ENCODE measurements at places on chromosomes 6 and 20. TPM values are rescaled to one million over a fixed set of nuclear protein-coding genes. Genes with fewer than 3 reads are reported as not detected.

- no peak overlapping the region for H3K4me3 ChIP-seq
- no peaks in the 10 kb centered on the region for H3K36me3 ChIP-seq
- H3K4me1 ChIP-seq = peaks cover 9% of the 10 kb centered on the region
- no peaks in the 10 kb centered on the region for H3K27me3 ChIP-seq
- DNase-seq = no peak
- no peak overlapping the region for H3K27ac ChIP-seq
Measured at GRCh38 chr6:1820714-1821113, 211.0 kb downstream of the FOXC1 start.

DNA sequence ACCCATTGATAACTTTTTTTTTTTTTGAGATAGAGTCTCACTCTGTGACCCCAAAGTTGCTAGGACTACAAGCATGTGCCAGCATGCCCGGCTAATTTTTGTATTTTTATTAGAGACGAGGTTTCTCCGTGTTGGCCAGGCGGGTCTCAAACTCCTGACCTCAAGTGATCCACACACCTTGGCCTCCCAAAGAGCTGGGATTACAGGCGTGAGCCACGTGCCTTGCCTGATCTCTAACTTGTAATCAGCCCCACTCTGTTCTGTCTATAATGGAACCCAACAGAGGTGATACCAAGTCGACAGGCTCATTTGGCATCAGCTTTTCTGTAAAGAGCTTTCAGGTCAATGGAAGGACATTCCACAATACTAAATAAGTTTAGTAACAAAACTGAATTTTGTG lies 99.4 kb downstream of the HFE start:
- no peaks in the 10 kb centered on the region for H3K27me3 ChIP-seq
- H3K27ac ChIP-seq = no peak overlapping the region
- no peaks in the 10 kb centered on the region for H3K36me3 ChIP-seq
- no peak for DNase-seq

DNA sequence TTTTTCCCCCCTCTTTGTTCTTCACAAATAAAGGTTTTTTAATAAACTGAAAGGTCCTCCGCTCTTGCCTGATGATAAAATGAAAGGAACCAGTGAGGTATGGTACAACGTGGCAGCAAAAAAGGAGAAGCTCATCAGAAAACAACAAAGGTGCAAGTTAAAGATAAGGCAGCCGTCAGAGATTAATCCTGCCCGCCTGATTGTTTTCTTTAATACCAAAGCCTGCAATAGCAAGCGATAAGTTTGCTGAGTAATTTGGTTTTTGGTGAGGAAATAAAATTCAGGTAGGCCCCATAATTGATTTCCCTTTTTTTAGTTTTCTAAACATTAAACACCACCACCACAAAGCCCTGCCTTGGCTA lies 177.9 kb downstream of the MBOAT1 start:
- no peak overlapping the region for H3K27ac ChIP-seq
- DNase-seq = no peak
- no peaks in the 10 kb centered on the region for H3K4me1 ChIP-seq

DNA sequence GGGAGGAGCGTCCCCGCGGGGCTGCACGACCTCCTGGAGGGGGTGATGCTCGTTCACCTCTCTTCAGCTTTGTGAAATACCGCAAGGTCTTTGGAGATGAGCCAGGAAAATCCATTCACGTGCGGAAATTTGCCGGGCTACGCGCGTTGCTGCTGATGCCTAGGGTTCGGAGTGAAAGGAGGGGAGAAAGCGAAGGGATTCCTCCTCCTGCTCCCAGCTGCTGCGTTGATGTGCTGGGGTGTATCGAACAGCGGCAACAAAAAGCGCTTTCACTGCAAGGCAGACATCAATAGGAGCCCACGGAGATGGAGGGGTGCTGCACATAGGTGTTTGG lies 391 bp upstream of the B3GAT2 start:
- peaks cover 22% of the 10 kb centered on the region for H3K4me1 ChIP-seq
- H3K27me3 ChIP-seq = no peaks in the 10 kb centered on the region
- peak overlapping the region; percentile 43 for H3K4me3 ChIP-seq
- H3K27ac ChIP-seq = no peak overlapping the region

DNA sequence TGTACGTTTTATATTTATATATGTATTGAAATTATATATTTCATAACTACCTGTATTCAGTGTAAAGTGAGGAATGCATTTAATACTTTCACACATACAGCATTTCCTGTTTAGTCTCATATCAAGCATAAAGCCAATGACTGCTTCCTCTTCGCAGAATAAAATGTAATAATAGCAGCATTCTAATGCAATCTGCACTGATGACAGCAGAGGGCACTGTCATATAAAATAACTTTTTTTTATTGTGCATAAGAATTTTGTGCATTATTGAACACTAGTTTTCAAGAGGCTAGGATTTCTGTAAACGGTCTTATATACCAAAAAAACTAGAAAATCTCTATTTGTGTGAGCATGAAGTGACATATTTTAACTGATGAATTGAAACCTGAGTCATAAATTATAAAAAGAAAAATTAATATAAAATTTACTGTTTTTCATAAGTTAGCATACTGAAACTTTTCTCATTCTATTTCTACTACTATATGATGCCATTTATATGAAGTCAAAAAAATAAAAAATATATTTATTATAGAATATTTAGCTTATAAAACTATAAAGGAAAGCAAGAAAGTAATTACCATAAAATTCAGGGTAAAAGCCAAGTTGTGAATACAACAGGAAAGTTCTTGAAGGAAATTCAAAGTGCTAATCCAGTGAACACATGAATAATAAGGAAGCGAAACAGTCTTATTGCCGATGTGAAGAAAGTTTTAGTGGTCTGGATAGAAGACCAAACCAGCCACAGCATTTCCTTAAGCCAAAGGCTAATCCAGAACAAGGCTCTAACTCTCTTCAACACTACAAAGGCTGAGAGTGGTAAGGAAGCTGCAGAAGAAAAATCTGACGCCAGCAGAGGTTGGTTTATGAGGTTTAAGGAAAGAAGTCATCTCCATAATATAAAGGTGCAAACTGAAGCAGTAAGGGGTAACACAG lies 36.3 kb downstream of the RNF146 start:
- no peaks in the 10 kb centered on the region for H3K27me3 ChIP-seq
- H3K4me3 ChIP-seq = no peak overlapping the region
- peak; percentile 22 for DNase-seq
- H3K4me1 ChIP-seq = peaks cover 23% of the 10 kb centered on the region
- H3K36me3 ChIP-seq = no peaks in the 10 kb centered on the region
- H3K27ac ChIP-seq = no peak overlapping the region

DNA sequence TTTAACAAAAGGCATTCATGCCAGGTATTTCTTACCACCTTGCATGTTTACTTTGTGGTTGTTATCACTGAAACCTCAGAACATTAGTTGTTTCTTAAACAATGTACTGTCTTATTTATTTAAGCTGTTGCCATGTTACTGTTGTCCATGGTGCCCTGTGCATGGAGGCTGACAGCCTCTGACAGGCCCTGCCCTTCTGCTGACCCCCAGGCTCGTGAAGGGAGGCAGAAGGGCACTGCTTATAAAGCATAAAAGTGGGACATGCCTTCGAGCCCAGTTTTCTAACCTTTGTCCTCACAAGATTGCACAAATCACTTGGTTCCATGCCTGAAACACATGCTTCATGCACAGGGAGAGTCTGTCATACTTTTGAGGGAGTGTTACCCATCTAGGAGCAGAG lies 46.7 kb upstream of the CLIC5 start:
- no peak overlapping the region for H3K27ac ChIP-seq
- H3K4me3 ChIP-seq = no peak overlapping the region
- no peaks in the 10 kb centered on the region for H3K36me3 ChIP-seq
- no peaks in the 10 kb centered on the region for H3K27me3 ChIP-seq

GRCh38 chr6:55980627-55981211 lies 105.3 kb upstream of the BMP5 start:
- no peaks in the 10 kb centered on the region for H3K36me3 ChIP-seq
- no peak overlapping the region for H3K27ac ChIP-seq
- no peaks in the 10 kb centered on the region for H3K4me1 ChIP-seq
- DNase-seq = peak; percentile 3

DNA sequence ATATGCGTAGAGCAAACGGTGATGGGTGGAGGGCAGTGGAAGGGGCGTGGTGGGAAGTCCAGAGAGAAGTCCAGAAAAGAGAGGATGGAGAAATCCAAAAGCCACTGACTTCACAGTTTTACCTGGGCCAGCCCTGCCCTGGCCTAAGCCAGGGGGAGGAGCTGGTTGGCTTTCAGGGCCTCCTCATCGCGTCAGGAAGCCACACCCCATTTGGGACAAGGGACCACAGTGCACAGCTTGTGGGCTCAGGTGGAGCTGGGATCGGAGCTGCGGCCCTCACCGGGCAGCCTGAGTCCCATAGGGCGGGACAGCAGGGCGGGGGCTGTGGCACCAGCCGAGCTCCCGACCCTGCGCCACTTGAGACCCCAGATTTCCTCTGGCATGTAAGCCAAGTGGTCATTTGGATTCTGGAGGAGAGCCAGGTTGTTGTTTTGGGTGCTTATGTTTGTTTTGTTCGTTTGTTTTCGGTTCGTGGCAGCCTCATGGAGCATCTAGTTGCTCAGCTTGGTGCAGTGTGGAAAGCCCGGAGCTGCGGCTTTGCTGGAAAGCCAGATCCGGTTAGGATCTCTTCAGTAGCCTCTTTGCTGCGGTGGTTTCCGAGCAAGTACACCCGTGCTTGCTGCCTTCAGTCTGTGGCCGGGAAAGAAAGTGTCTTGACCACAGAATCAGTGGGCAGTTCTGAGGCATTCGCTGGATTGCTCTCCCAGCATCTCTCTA lies 42.2 kb downstream of the RIOK1 start:
- H3K4me3 ChIP-seq = no peak overlapping the region
- H3K36me3 ChIP-seq = no peaks in the 10 kb centered on the region
- H3K27me3 ChIP-seq = no peaks in the 10 kb centered on the region
- DNase-seq = peak; percentile 63
- H3K4me1 ChIP-seq = no peaks in the 10 kb centered on the region
- H3K27ac ChIP-seq = no peak overlapping the region

- no peak overlapping the region for H3K4me3 ChIP-seq
- H3K27ac ChIP-seq = no peak overlapping the region
- no peaks in the 10 kb centered on the region for H3K27me3 ChIP-seq
Measured at GRCh38 chr20:56857950-56858349, 228.8 kb downstream of the TFAP2C start.

DNA sequence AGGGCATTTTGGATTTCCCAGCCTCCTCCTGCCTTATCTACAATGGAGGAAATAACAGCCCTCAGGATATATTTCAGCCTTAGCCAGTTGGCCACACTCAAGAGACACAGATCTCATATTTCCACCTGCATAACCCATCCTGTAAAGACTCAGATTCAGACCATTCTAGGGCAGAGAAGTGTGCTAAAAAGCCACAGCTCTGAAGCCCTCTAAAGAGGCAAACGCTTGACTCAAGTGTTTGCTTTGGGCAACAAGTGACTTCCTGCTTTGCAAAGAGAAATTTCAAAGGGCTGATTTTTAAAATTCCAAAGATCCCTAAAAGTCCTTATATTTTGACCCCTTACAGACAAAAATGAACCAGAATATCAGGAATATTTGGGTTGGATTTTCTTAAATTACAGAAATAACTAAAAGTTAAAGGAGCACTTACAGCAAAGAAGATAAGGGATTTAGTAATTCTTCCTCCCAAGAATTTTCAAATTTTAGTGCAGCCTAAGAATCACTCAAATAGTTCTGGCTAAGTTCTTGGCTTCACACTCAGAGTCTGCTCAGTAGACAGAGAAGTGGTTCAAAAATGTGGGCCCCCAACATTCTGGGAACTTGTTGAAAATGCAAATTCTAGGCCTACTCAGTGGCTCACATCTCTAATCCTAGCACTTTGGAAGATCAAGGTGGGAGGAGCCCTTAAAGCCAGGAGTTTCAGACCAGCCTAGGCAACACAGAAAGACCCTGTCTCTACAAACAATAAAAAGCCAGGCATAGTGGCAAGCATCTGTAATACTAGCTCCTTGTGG lies 18.9 kb upstream of the ADGRF5 start:
- H3K27ac ChIP-seq = peak overlapping the region; percentile 97
- no peak overlapping the region for H3K4me3 ChIP-seq
- no peaks in the 10 kb centered on the region for H3K36me3 ChIP-seq
- DNase-seq = peak; percentile 75
- H3K27me3 ChIP-seq = no peaks in the 10 kb centered on the region

GRCh38 chr6:33861722-33862121 lies 57.9 kb upstream of the MLN start:
- no peak overlapping the region for H3K4me3 ChIP-seq
- no peak overlapping the region for H3K27ac ChIP-seq
- H3K27me3 ChIP-seq = no peaks in the 10 kb centered on the region
- DNase-seq = no peak
- H3K4me1 ChIP-seq = peaks cover 14% of the 10 kb centered on the region
- H3K36me3 ChIP-seq = no peaks in the 10 kb centered on the region

- H3K4me1 ChIP-seq = peaks cover 32% of the 10 kb centered on the region
- no peak overlapping the region for H3K4me3 ChIP-seq
- DNase-seq = no peak
Measured at GRCh38 chr6:144292372-144292771, 7.2 kb downstream of the UTRN start.

DNA sequence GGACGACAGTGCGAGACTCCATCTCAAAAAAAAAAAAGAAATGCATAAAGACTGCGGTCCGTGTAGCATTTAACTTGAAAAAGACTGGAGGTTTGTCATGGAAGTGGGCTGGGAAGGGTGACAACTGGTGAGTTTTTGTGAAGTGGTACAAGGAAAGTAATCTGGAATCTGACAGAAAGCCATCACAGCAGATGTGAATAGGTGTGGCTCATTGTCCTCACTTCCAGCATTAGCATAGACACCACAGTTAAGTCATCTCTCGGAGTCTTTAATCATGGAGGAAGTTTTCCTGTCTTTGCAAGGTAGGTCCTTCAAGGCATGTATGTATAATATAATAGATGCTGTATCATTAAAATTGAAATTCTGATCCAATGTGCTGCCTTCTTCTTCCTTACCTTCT lies 453.2 kb downstream of the TFAP2A start:
- DNase-seq = no peak
- no peaks in the 10 kb centered on the region for H3K27me3 ChIP-seq
- no peak overlapping the region for H3K27ac ChIP-seq

IL20RA gene
- 8.1 TPM for total RNA-seq

TOX2 gene
- total RNA-seq = 4.8 TPM

NINL gene
- 37.8 TPM for total RNA-seq

TP53TG5 gene
- total RNA-seq = not detected

ADISSP gene
- 16.2 TPM for total RNA-seq

ABT1 gene
- total RNA-seq = 17.6 TPM
